ENCODE measurements at places on chromosomes 5 and 9. TPM values are rescaled to one million over a fixed set of nuclear protein-coding genes. Genes with fewer than 3 reads are reported as not detected.

FOXD4 gene
- 2.4 TPM for polyA plus RNA-seq

PCDHGA8 gene
- polyA plus RNA-seq: 0.49 TPM

GMCL2 gene
- polyA plus RNA-seq: not detected

GPR150 gene
- not detected for polyA plus RNA-seq

ST8SIA4 gene
- 6.5 TPM for polyA plus RNA-seq

ENC1 gene
- 23.2 TPM for polyA plus RNA-seq

MSX2 gene
- polyA plus RNA-seq: 0.69 TPM

DNA sequence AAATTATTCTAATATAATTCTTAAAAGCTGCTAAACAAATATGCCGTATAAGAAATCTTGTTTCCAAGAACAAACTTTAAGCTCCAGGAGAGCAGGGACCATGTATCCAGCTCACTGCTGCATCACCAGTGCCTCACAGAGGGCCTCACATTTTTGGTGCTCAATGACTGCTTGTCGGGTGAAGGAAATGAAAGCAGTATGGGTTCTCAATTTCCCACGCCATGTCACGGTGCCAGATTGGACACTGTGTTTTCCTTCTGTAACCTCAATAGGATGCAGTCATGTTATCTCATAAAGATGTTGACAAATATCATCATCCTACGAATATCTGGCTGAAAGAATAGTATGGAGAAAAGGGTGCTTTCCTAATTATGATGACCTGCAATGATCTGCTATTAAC is 64.7 kb downstream of the POU5F2 start:
- no peak for DNase-seq

DNA sequence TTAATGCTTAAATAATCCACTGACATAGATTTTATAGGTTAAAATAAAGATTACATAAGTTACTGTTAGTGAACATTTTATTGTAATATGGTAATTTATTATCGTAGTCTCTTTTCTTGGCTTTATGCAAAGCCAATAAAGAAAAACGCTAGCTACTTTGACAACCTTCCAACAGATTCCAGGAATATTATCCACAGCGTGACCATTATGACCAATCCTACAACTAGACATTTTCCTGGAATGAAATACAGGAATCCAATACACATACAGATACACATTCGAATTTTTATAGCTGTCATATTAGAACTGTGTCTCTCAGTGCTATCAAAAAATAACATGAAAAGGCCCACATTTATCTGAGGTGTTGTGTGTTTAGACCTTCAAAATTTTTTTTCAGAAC is 13.1 kb downstream of the RPS23 start:
- DNase-seq: peak; percentile 66

DNA sequence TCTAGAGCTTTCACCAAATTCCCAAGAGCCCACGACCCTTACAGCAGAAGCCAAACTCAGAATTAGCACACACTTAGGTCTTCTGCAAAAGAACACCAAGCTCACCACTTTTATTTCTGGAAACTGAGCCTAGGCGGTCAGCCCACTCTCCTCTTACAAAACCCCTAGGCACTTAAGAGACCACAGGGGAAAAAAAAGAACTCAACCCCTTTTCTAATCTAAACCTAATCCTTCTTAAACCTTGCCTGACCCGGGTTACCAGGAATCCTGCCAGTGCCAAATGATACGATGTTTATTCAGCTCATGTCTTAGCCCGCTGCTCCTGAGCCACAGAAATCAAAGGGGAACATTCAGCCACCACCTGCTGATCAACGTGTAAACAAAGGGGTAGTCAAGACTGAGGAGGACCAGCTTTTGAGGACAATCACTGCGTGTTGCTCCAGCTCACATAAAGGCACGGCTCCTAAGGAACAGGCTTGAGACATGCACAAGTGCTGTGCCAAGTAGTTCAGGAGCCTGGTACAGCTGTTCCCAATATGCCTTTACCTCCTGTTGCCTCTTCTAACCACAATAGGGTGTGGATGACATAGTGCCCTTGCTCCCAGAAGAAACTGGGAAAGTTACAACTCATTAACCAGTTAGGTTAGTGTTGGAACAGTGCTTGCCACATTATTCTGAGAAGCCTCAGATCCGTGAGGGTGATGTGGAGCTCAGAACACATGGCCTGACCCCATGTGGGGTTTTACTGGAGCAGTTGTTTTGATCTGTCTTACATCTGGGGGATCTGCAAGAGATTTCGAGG is 49.3 kb downstream of the ZFAND5 start:
- DNase-seq: peak; percentile 43

DNA sequence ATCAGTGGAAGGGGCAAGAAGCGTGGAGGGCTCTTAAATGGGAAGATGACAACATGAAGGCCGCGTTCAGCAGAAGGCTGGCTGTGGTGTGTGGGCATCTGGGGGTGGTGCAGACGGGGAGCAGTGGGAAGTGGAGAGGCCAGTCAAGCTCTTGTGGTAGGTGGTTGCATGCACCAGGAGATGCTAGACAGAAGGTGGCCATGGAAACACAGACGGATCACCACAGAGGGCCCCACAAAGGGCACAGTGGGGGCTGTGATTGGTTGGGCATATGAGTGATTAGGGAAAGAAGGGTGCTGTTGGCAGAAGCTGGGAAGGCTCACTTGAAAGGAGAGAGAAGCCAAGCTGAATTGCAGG is 14.7 kb downstream of the MTMR12 start:
- DNase-seq: no peak

DNA sequence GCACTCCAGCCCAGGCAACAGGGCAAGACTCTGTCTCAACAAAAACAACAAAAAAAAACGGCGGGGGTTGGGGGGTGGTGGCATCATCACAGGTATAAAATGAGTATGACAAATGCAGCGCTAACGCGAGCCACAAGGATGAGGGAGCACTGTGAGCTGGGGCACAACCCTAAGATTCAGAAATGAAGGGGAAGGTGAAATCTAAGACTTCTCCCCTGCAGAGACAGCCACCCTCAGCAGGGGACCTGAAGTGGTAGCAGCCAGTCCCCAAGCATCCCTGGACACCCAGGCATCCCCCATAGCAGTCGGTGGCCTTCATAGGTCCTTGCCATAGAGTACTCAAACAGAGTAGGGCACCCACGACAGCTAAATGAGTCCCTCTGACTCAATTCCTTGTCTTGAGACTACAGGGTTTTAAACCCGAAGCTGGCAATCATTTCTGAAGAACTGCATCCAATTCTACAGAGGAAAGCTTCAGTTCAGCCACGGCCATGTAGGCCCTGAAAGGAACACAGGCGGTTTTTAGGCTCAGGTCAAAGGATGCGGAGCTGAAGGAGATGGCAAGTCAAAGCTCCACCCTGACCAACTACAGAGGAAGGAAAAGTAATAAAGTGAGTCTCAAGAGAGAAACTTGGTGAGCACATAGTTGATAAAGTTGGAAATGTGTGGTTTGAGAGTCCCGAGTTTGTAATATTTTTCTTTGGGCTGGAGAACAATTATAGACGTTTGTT is 50.3 kb downstream of the MYO10 start:
- DNase-seq: no peak

DNA sequence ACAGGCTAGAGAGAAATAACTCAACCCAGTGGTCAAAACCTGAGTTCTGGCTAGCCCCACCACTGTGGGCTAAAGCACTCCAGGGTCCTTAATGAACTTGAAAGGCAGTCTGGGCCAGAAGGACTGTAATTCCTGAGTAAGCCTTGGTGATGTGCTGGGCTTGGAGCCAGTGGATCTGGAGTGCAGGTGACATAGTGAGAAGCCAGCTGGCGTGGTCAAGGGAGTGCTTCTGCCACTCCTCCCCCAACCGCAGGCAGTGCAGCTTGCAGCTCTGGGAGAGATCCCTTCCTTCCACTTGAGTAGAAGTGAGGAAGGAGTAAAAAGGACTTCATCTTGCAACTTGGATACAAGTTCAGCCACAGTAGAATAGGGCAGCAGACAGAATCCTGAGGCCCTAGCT is 424.0 kb downstream of the CDH18 start:
- no peak for DNase-seq

DNA sequence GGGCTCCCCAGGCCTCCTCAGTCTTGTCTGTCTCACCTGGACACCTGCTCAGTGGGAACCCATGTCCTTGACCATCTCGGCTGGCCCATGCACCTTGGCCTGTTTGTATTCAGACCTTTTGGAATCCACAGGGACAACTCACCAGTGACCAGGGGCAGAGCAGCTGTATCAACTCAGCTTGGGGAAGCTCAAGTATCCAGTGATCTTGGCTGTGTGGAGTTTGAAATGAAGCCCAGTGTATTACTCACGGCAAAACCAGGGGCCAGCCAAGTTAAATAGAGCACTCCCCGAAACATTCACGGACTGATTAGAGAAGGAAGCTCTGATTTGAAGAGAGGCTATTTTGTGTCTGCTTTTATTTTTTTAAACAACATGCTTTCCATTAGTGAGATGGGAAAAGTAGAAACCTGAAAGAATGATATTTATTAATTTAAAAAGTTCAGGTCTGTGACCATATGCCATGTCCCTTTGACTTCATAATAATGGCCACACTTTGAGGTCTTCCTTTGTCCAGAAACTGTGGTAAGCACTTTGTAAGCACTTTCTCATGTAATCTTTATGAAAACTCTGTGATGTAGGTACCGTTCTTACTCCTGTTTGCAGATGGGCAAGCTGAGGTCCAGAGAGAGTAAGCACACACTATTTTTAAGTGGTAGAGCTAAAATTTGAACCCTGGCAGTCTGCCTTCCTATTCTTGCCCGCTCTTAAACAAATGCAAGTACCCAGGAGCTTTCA is 656.5 kb downstream of the BNC2 start:
- peak; percentile 89 for DNase-seq

DNA sequence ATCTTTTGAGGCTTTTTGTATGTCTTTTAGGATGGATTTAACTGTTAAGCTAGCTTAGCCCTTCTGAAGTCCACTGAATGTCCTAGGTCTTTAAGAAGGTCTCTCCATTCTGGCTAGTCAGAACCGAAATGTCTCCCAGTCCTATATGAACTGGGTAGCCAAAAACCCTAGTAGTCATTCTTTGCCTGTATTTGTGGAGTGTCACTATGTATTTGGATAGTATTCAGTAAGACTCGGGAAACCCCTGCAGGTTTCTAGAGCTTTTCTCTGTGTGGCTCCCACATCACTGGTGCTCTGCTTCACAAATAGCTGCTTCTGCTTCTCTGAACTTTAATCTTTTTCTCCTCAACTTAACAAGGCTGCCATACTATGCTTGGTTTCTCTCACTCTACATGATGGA is 68.0 kb downstream of the RIC1 start:
- no peak for DNase-seq

DNA sequence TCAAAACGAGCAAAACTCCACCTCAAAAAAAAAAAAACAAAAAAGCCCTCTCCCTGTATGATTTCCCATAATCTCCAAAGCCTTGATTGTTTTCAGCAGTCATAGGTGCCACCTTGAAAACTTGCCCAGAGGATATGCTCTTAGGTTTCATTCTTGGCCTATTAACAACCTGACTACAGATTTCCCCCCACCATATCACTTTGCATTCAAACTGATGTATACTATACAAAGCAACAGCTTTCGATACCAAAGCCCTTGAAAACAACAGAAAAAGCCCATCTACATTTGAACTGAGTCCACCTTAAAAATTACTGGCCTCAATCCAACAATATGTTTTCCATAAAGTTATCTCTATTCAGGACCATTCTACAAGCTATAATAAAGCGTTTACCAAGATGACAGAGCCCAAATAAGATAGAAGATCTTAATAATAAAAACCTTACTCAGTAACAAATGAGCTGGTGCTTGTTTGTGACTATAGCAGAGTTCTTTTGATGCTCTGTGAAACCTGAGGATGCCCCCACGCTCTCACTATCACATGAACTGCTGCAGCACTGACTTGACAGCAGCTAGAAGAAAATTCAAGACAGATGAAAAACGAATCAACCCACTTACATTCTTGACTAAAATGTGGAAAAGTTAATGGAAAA is 44.4 kb downstream of the FNBP1 start:
- DNase-seq: no peak

- no peak for DNase-seq
These were observed 17.0 kb upstream of the MYO10 start for GRCh38 chr5:16952968-16953671.
